Stimulated activated CD4-positive, alpha-beta T cell treated with anti-CD3 and anti-CD28 coated beads, TNF-alpha, amount 100 ng/mL, for 48 hours (primary cell): ENCODE measurements at places on chromosomes 1 and 21.

DNA sequence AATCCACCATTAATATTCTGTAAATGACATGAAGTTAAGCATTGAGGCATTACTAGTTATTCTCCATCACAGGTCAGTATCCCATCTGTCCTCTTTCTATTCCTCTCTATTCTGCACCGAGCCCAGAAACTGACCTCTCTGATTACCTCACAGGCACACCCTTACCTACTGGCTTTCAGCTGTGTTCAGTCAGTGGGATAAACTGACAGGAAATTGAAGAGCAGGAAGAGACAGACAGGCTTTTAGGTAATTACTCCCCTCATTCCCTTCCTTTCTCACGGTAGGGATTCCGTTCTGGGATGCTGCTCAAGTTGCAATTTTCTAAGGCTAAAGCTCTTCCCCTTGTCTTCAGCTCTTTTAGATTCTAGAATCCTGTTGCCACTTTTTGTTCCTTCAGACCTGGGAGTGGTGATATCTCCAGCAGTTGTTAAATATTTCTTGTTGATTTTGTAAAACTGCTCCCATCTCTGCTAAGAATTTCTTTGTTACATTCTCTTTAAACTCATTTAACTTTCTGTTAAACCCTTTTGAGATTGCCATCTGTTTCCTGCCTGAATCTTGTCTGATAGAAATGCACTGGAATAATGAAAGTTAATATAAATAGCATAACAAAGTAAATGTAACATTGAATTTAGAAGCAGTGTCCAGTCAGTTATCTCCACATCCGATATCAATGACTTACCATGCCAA is 1063.4 kb downstream of the PLA2G4A start:
- no peak for DNase-seq

DNA sequence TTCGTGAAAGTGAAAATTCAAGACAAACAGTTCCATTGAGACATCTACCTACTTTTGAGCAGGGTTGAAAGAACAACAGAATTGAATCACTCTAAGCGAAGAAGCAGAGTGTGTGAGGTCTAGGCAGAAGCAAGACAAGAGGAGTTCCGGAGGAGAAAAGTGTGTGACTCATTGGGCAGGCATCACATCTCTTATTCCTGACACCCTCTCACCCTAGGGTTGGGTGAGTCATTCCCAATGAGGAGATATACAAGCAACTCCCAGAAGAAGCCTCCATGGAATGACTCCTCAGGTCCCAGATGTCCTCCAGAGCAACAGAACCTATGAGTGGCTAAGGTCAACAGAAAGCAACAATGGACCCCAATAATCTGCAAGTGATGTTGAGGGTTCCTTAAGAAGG is 138.1 kb downstream of the TPR start:
- DNase-seq: no peak

GRCh38 chr1:184002071-184002470 is 35.5 kb downstream of the COLGALT2 start:
- no peak for DNase-seq

DNA sequence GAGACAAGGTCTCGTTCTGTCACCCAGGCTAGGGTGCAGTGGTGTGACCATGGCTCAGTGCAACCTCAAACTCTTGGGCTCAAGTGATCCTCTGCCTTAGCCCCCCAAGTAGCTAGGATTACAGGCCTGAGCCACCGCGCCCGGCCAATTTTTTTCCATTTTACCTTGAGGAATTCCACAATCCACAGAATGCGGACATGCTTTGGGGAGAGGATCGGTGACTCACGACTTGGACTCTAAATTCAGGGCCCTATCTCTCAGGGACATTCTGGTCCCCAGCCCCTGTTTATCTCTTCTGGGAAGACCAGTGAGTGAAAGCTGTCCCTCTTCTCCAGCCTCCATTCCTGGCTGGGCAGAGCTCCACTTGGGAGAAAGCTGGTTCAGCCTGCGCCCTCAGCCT is 5.2 kb downstream of the PADI1 start:
- no peak for DNase-seq

GRCh38 chr1:70922196-70922595 is 125.4 kb downstream of the PTGER3 start:
- no peak for DNase-seq

DNA sequence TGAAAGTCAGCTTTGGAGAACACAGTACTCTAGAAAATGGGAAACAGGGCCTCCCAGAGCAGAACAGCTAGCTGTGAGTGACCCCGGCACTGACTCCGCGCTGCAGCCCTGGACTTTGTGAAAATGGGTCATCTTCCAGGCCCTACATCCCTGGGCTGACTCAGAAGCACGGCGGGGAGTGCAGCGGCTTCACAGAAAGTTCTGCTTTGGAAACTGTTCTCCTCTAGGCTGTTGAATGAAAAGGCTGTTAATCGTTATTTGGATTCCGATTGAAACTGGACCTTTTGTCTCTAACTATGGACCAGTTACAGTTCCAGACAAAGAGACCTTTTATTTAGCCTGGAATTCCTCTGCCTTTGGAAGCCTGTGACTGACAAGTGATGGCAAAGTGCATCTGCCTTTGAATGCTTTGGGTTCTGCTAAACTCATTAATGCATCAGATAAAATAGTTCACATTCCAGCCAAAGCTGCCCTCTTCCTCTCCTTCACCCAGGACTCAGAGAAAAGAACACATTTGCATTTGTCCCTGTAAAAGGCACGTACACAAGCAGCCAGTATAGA is 144.9 kb upstream of the HOOK1 start:
- no peak for DNase-seq

DNA sequence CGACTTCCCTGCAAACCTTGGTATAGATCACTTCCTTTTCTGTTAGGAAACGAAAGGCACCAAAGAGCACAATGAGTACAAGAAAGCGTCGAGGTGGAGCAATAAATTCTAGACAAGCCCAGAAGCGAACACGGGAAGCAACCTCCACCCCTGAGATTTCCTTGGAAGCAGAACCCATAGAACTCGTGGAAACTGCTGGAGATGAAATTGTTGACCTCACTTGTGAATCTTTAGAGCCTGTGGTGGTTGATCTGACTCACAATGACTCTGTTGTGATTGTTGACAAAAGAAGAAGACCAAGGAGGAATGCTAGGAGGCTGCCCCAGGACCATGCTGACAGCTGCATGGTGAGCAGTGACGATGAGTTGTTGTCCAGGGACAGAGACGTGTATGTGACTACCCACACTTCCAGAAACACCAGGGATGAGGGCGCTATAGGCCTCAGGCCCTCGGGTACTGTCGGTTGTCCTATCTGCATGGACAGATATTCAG is 18.5 kb downstream of the FAM89A start:
- no peak for DNase-seq

- DNase-seq: no peak
Observed at GRCh38 chr1:4562321-4562720, 92.1 kb upstream of the AJAP1 start.

GRCh38 chr21:31730712-31731055 is 1.2 kb downstream of the SCAF4 start:
- no peak for DNase-seq

DNA sequence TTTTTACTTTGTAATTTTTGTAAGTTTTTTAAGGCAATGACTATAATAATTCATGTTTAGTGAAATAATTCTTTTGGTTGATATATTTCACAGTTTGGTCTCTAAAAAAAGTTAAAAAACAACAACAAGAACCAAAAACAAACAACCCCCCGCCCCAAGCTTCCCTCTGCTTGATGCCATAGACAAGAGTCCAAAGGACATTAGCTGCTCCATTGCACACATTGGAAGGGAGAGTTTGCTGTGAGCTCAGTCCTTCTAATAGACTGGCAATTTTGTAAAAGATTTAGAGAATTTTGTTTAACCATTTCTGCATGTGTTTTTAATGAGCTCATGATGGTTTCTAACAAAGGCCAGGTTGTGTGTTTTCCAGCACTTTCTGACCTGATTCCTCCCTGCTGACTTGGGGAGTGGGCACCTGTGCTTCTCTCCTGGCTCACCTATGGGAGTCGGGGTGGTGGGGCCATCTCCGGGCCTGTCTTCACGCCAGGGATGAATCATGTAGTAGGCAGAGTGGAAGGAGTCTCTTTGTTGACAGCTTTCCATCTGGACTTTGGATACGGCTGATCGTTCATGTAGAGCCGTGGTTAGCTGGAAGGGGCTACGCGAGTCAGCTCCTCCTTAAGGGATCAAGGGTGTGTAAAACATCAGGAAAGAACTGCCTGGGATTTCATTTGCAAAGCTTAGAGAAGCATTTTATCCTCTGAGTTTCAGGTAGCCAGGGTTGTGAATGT is 14.1 kb downstream of the ZBTB18 start:
- no peak for DNase-seq

DNA sequence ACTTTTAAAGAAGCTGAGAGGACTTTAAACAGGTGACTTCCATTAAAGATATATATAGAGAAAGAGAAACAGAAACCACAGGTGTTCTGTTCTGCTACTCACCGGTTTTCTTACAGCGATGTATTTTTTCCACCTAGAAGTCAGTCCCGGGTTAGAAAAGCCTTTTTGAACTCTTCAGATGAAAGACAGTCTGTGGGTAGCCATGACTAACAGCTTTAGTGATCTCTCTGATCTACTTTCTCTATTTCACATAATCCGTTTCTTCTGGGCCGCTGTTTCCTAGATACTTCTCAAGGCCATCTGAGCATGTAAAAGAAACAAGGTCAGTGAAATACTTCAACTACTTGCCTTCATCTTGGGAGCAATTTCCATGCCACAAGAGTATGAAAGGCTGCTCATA is 25.1 kb downstream of the WDR64 start:
- no peak for DNase-seq
